ENCODE measurements at places on chromosomes 13 and 19.

- no peak for DNase-seq
Observed at GRCh38 chr13:103762523-103762922, 696.3 kb upstream of the SLC10A2 start.

GRCh38 chr19:49544154-49544553, 16.4 kb downstream of the RCN3 start:
- DNase-seq, result no peak

DNA sequence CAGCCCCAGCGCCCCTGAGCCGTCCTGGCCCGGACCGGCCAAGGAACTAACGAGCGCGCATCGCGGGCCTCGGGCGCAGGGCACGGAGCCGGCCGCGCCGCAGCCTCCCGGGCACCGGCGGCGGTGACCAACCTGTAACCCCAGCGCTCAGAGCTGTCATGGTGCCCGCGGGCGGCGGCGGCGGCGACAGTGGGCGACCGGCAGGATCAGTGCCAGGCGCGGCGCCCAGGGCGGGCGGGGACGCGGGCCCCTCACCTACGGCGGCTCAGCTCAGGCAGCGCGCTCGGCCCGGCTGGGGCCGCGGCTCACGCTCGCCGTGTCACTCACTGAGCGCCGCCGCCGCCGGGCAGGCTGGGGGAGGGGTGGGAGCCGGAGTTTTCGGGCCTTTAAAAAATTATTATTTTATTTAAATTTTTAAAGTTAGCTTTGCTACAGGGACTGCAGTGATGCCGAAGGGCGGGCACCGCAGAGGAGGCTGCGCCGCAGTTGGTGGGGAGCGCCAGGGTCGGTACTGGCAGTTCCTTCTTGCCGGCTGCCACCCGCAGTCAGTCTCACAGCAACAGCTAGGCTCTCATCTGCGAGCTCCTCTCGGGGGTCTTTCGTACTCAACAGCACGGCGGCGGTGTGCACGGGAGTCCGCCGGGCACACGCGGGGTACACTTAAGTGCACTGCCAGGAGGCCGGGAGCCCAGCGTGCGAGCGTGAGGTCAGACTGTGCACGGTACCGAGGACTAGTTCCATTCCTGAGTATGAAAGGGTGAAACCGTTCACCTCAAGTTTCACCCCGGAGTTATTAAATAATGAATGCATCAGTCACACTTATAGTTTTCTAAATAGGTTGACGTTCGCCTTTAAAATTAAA, at the start of gene NALCN:
NALCN (minus strand) TSS at position 328 of the 862 bp plus-strand sequence. CDS start 17,382 bp downstream, outside the sequence.
- no peak for DNase-seq

DNA sequence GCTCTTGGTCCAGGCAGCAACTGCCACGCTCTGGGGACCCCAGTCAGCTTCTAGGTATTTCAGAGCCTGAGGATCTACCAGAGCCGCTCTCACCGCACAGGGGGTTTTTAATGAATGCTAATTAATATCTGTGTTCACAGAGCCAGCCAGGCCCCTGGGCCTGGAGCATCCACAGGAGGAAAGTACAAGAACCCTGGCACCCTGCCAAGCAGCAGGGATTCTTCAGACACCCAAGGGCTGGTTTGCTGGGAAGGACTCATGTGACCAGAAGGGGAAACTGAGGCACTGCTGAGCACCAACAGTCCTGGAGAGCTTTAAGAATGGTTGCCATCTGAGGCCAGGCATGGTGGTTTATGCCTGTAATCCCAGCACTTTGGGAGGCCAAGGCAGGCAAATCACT, 38.0 kb upstream of the ADGRE5 start:
- DNase-seq, result no peak

DNA sequence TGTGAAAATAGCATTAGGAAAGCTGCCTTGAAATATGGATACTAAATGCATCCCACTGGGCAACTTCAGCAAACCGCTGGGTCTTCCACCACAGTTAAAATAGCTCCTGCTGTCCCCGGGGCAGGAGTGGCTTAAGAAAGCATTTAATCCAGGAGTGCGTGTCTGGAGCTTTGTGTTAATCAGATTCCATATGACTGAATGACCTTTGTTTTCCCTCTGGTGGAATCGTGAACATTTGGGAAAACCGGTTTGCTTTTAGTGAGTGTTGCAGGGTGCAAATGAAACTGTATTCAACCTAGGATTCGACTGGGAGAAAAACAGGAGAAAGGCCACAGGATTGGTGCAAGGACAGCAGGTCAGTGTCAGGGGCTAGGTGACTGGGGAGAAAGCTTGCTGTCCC, 237.6 kb upstream of the MAB21L1 start:
- DNase-seq, result no peak

DNA sequence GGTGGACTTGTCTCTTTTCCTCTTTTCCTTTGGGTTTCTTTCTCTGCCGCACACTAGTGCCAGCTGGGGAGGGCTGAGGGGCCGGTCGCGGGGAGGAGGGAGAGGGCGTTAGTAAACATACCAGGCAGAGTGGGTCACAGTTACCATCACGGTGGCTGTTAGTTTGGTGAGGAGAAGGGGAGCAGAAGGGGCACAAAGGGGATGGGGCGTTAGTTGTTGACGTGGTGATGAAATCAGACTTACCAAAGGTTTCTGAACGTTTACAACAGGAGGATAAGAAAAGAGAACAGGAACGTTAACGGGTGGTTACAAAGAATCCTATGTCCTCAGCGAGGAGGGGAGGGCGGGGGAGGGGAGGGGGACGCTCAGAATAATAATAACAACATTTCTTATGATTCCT, 77.9 kb downstream of the PTPRS start:
- no peak for DNase-seq

GRCh38 chr13:108322206-108322824, 52.8 kb downstream of the TNFSF13B start:
- DNase-seq, result no peak

GRCh38 chr19:44777715-44778347, at the start of gene CBLC:
Gene CBLC, plus strand, starts transcription at chr19:44777890. Its CDS starts 42 bp downstream, at chr19:44777932.
- no peak for DNase-seq

GRCh38 chr13:26442541-26442940, 114.9 kb upstream of the WASF3 start:
- no peak for DNase-seq

- no peak for DNase-seq
Observed at GRCh38 chr19:40612831-40613689, 11.9 kb downstream of the LTBP4 start.

DNA sequence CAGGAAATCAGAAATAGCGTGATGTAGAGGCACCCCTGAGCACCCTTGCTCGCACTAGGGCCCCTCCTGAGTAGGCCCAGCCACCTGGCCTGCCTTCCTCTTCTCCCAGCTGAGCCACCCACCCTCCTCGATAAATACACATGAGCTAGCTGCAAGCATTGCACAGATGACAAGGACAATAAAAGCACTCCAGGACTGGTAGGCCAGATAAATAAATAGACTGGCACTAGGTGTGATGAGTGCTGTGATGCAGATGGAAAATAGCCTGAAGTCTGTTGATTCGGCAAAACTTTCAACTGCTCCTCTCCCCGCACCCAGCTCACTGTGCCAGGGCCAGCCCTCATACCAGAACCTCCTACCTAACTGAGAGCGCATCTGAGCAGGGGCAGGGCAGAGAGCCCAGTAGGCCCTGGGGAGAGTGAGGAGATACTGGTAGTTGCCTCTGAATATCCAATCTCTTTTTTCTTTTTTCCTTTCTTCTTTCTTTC, 54.5 kb upstream of the GPI start:
- no peak for DNase-seq

DNA sequence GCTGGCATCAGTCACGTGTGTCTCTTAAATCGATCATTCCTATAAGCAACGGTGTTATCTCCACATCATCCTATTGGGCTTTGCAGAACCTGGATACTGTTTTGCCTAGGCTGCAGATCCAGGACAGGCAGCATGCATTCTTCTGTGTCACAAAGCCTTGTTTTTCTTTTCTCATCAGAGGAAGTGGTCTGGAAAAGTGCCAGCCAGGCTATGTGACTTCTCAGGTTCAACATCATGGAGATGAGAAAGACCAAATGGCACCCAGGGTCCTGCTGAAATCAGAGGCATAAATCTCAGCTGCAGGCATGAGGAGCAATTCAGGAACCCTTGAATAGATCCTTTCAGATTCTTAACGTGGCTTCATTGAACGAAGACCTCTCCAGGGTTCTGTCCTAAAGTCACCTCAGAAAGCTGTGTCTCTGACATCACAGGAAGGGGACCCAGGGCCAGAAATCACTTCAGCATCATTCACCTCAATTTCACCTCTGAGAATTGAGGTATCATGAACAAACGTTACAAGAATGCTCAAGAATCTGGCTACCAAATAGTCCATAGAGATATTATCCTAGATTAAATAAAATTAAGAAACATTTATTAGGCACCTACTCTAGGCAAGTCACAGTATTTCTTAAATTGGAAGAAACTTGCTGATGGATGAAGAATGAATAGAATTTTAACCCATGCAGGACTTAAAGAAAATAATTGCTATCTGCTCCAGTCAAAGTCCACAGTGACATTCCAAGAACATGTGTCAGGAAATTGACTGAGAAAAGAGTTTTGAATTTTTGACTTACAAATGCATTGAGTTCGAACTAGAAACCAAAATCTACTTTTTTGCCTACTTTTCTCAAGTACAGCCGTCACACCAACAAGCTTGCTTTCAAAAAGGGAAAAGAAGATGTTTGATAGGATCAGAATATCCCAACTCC, 124.1 kb downstream of the COG6 start:
- no peak for DNase-seq

DNA sequence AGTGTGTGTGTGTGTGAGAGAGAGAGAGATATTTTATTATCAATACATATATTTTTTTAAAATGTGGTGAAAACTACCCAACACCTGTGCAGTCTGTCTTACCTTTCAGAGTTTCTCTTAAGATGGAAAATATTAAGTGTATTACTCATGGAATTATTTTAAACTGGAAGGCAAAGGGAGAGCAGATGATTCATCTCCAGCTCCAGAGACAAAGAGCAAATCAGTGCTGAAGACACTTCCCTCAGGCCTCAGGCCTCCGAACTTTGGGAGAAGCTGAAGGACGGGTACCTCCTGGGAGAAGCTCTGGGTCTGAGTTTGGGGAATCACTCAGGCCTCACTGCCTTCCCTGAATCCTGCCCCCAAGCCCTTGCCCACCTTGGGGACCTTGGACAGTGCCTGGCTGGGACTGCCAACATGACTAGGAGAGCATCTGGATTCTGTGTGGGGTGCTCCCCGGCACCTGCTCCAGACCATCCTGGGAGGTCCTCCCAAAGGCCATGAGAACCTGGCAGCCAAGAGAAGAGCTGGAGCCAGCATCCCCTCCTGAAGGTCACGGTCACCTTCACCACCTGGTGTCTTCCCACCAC, 170.4 kb upstream of the UBL3 start:
- no peak for DNase-seq

DNA sequence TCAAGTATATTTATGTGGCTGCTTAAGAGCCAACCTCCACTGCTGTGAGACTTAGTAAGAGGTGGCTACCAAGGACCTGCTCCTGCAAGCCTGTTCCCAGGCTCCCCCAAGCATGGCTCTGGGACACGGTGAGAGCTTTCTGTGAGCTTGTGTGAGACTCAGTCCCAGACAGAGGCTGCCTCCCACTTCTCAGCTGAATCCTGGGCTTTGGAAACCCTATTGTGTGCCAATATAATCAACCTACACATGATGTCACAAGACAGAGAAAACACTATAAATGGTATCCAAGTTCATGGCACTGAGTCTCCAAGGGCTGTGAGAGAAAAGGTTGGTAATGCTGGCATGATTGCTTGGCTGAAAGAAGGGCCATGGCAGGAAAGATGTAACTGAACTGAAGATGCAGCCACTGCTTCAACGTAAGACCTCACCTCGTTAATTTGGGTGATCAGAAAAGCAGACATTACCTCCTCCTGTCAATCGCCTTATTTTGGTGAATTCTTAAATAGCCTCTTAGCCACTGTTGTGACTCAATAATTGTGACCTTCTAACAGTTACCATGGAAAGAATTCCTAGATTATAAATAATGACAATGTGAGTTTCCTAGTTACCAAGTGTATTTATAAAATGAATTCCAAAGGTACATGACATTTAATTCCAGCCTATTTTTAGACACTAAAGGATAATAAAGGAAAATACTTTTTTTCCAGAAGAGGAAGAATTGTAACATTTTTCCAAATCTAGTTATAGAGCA, 332.0 kb downstream of the IRS2 start:
- no peak for DNase-seq

GRCh38 chr13:61406275-61406674, 9.4 kb downstream of the PCDH20 start:
- no peak for DNase-seq

DNA sequence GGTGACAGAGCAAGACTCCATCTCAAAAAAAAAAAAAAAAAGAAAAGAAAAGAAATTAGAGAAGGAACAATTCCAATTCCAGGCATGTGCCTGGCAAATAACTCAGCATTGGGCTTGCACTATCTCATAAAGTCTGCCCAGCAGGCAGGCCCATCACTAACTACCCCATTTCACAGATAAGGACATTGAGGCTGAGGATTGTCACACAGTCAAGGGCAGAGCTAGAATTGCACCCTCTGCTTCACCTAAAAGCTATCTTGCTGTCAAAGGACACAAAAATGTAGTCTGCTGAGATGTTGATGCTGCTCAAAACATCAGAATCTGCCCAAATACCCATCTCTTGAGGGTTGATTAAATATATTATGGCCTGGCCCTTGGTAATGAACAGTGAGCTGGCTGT, 20.7 kb upstream of the COLGALT1 start:
- no peak for DNase-seq

GRCh38 chr19:5828661-5829566, 10.6 kb downstream of the FUT6 start:
- DNase-seq, result no peak

DNA sequence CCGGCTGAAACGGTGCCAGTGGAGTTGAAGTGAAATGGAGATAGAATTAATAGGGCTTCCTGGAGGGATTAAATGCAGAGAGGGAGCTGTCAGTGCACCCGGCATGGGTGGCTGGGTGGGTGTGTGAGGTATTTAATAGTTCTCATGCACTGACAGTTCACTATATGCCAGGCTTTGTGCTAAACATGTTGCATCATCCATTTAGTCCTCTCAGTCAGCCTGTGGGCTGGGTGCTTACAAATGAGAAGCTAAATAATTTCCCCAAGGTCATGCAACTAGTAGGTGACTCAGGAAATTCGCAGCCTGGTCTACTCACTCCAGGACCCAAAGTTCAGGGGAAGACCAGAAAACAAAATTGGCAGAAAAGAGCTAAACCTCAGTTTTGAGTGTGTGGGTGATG, 63.5 kb upstream of the SPATA13 start:
- DNase-seq, result no peak

- DNase-seq, result no peak
Observed at GRCh38 chr19:33444562-33445441, 71.3 kb downstream of the CEBPG start.

- no peak for DNase-seq
Observed at GRCh38 chr19:9871626-9872338, 36.7 kb downstream of the PIN1 start.

DNA sequence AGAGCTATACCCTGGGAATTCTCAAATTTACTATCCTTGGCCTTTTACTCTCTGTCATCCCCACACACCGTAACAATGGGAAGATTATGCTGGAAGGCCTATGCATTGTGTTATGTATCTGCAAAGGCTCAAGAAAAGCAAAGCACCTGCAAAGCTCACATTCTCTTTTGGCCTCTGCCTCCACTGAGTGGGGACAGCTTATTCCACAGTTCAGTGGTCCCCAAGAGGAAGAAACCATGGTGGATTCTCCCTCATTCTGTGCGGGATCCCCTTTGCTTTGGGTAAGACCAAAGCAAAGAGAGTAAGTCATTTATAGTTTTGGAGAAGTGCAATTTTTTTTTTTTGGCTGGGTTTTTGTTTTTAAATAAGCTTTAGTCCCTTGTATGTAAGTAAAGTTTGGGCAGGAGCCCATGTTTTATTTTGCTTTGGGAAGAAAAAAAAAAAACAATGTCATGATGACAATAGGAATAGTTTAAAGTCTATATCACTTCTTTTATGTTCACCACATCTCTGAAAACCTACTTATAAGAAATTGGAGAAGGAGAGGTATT, 530.6 kb downstream of the FGF9 start:
- DNase-seq, result no peak
